ENCODE measurements at places on chromosomes 2 and 18.
A peak's percentile ranks its signal among the peaks of the same experiment; 100 is the strongest.

DNA sequence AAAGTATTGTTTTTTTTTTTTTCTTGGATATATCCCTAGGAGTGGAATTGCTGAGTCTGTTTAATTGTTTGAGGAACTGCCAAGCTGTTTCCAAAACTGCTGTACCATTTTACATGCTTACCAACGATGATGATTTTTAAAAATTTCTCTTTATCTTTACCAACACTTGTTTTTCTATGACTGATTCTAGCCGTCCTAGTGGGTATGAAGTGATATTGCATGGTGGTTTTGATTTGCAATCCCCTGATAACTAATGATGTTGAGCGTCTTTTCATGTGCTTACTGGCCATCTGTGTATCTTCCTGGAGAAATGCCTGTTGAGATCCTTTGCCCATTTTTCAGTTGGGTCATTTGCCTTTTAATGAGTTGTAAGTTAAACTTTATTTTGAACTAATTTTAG is 8.8 kb upstream of the AOX1 start:
- DNase-seq = no peak

- no peak for DNase-seq
These were observed 59.3 kb upstream of the ITM2C start for GRCh38 chr2:230805353-230806017.

- DNase-seq = no peak
These were observed 41.7 kb downstream of the MYOM1 start for GRCh38 chr18:3177902-3178687.

DNA sequence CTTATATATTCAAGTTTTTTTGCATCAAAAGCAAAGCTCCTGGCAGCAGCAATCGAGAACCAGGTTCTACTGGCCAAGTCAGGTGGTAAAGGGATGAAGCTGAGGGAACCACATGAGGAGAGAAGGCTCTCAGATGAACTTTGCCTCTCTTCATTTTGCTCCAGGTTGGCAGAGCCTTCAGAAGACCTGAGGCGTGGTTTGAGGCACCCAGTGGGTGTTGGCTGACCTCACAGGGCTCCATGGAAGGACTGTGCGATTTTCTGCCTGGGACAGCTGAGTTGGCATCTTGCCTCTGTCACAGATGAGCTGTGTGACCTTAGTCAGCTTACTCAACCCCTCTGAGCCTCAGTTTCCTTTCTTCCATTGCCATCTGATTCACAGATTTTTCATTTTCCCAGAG is 89.0 kb downstream of the INSIG2 start:
- no peak for DNase-seq

DNA sequence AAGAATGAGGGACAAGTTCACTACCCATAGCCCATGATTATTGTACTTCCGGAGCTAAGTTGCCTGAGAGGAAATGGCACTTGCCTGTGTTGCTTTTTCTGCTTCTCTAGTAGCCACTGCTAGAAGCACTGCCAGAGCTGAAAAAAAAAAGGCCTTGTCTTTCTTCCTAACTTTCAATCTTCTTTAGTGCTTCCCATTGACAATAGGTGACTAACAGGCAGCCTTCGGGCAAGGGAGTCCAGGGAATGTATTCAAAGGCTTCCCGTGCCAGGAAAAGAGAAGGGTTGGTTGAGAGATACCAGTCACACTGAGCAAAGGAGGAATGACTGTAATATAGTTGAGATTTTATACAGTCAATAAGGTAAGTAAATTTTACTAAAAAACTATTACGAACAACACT is 242.0 kb downstream of the CALCRL start:
- DNase-seq = no peak

DNA sequence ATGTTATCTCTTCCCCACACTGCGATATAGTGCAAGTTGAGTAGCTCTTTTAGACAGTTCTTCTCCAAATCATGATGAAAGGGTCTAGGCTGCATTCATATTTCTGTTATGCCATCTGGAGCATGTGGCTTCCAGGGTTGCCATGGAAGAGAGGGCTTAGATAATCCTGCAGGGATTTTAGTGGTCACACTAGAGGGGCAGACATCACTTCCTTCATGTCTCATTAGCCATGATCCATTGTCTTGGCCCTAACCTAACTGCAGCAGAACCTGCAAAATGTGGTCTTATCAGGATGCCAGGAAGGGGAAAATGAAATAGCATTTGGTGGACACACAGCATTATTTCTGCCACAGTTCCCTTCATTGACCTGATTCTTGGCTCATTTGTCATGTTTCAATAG is 83.1 kb downstream of the ADAM23 start:
- DNase-seq = no peak

- DNase-seq = no peak
These were observed 81.2 kb downstream of the CTIF start for GRCh38 chr18:48620071-48620470.

DNA sequence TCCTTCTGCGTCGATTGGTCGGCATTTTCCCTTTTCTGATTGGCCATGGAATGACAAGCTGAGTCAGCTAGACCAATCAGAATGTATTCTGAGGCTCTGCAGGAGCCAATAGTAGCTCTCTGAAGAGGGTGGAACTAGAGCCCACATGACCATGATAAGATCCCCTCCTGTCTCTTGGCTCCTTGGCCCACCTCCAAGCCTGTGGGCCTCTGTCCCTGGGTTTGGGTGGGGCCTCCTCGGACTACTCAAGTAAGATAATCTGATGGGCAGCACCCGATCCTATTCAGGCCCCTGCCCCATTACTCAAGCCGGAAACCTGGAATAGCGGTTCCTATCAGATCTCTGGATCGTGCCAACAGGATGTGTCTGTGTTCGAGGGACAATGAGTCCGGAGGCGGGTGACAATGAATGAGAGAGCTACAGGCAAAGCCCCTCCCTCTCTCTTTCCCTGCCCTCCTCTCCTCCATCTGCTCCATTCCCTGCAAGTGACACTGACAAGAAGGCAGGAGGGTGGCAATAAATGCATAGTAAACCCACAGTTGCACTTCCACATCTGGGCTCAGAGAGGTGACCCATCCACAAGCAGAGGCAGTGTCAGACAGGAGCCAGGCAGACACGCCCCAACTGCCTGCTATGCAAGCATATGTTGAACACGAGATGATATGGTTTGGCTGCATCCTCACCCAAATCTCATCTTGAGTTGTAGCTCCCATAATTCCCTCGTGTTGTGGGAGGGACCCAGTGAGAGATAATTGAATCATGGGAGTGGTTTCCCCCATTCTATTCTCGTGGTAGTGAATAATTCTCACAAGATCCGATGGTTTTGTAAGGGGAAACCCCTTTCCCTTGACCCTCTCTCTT is 114.7 kb downstream of the TNS1 start:
- DNase-seq = no peak

GRCh38 chr2:63424329-63425078 is 163.8 kb downstream of the WDPCP start:
- DNase-seq = no peak

DNA sequence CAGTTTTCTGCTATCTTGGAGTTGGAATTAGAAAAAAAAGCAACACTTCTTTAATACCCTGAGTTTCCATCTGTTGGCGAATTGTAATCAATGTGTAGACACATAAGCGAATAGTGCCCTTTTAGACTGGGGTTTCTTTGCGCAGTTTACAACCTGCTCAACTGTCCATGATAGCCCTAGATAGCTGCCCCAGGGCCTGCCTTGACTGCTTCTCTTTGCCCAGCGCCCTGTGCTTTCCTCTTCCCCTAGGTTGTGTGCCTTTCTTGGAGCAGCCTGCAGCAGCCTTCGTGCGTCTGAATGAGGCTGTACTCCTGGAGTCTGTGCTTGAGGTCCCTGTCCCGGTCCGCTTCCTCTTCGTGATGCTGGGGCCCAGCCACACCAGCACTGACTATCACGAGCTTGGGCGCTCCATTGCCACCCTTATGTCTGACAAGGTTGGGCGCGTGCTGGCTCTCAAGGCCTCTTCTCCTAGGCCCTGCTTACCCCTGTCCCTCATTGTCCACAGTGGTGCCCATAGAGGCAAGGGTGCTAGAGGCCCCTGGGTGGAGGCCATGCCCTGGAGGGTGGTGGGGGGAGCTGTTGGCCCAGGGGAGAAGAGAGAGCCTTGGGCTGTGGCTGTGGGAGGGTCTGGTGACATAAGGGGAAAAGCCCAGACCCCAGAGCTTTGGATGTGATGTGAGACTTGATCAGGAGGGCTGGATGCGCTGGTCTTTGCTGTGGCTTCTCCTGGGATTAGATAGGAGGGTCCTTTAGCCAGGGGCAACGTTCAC is 6.9 kb downstream of the SLC4A3 start:
- no peak for DNase-seq

GRCh38 chr2:233059797-233060500 is at the start of gene INPP5D:
Gene INPP5D, plus strand, starts transcription at chr2:233060342. Its CDS starts 137 bp downstream, at chr2:233060479.
- DNase-seq = no peak

DNA sequence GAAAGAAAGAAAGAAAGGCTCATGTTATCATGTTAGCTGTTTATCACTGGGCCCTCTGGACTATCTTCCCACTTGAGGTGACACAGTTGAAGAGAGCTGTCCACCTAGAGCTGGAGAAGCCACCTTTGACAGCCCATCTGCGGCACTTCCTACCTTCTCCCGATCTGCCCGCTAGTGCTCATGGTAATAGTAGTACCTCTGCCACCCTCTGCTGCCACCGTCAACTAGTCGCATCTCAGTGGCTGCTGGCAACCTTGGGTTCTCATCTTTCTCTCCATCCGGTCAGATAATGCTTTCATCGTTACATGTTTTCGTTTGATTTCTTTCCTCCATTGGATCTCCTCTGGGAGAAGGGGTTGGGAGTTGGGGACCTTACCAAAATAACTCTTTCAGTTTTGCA is 63.2 kb upstream of the COPS8 start:
- DNase-seq = peak; percentile 49

DNA sequence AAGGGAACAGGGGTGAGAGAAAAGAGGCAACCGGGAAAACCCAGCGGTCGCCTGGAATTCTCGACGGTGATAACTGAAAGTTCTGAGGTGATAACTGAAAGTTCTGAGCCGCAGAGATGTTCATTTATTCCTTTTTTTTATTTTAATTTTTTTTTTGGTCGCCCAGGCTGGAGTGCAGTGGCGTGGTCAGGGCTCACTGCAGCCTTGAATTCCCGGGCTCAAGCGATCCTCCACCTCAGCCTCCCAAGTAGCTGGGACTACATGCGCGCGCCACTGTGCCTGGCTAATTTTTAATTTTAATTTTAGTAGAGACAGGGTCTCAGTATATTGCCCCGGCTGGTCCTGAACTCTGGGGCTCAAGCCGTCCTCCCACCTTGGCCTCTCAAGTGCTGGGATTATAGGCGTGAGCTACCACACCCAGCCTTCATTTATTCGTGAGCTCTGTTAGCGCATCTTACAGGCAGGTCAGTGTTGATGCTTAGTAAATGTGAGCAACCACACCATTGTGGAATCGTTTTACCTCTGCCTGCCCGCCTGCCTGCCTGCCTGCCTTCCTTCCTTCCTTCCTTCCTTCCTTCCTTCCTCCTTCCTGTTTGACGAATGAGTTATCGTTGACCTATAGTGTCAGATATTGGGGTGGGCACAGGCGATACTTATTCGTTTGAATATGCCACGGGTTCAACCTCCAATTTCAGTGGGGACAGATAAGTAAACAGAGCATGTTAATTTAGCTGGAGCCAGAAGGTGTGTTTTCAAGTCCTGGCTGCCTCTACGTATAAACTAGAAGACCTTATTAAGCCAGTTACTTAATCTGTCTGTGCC is 557 bp upstream of the E2F6 start:
- peak; percentile 33 for DNase-seq

GRCh38 chr2:66581339-66582103 is 146.6 kb downstream of the MEIS1 start:
- DNase-seq = no peak
